ENCODE measurements at places on chromosomes 2 and 18. TPM values are rescaled to one million over a fixed set of nuclear protein-coding genes. Genes with fewer than 3 reads are reported as not detected.

Gene GALR1
- not detected for total RNA-seq

Gene CXCR4
- total RNA-seq = 0.65 TPM

Gene COLEC12
- not detected for total RNA-seq

Gene ZRANB3
- total RNA-seq = 6.8 TPM

Gene SERPINB13
- not detected for total RNA-seq

Gene LAMA1
- 0.06 TPM for total RNA-seq

Gene NOL4
- not detected for total RNA-seq

Data from A549 treated with RU486 at 1 μM for 4 hours (cell line).